Keratinocyte (primary cell): ENCODE measurements at places on chromosomes 7 and 10. TPM values are rescaled to one million over a fixed set of nuclear protein-coding genes. Genes with fewer than 3 reads are reported as not detected.
A peak's percentile ranks its signal among the peaks of the same experiment; 100 is the strongest.

- H3K36me3 ChIP-seq = peaks cover 50% of the 10 kb centered on the region
- no peak overlapping the region for H3K4me3 ChIP-seq
- no peak overlapping the region for H3K27ac ChIP-seq
- no peak for DNase-seq
- H3K4me1 ChIP-seq = peaks cover 23% of the 10 kb centered on the region
Observed at GRCh38 chr7:99383791-99384370, 9.4 kb downstream of the ARPC1B start.

DNA sequence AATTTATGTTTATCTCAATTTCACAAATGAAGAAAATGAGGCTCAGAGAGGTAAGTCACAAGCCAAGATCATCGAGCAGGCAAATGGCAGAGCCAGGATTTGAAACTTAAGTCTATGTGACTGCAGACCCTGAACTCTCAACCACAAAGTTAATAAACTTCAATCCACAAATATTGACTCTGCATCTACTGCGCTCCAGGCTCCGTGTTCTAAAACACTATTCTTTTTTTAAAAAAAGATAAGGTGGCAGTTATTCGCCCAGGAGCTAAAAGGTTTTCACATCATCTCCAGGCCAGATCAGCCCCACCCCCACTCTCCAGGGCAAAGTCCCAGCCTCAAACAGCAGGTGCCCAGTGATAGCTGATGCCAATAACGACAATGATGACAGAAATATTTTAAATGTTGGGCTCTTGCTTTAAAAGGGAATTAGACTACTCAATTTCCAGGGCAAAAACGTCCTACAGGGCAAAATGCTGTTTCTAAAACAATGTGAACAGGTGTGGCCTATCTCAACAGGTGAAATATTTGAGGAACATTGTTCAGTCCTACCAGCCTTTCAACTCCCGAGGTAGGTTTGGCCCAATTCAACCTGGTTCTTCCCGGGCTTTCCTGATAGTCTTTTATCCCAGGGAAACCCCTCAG lies 85.2 kb downstream of the SORBS1 start:
- no peak for DNase-seq
- no peak overlapping the region for H3K4me3 ChIP-seq
- peaks cover 3% of the 10 kb centered on the region for H3K27me3 ChIP-seq
- no peaks in the 10 kb centered on the region for H3K4me1 ChIP-seq
- no peak overlapping the region for H3K27ac ChIP-seq

GRCh38 chr7:155001756-155002410 lies 1.0 kb downstream of the PAXIP1 start:
- peak overlapping the region; percentile 49 for H3K27ac ChIP-seq
- no peak for DNase-seq
- peaks cover 18% of the 10 kb centered on the region for H3K4me1 ChIP-seq
- H3K27me3 ChIP-seq = no peaks in the 10 kb centered on the region

- no peak overlapping the region for H3K4me3 ChIP-seq
- peaks cover 4% of the 10 kb centered on the region for H3K36me3 ChIP-seq
- H3K27me3 ChIP-seq = no peaks in the 10 kb centered on the region
- peaks cover 6% of the 10 kb centered on the region for H3K4me1 ChIP-seq
- no peak for DNase-seq
Observed at GRCh38 chr7:7581531-7582179, 15.0 kb downstream of the MIOS start.

DNA sequence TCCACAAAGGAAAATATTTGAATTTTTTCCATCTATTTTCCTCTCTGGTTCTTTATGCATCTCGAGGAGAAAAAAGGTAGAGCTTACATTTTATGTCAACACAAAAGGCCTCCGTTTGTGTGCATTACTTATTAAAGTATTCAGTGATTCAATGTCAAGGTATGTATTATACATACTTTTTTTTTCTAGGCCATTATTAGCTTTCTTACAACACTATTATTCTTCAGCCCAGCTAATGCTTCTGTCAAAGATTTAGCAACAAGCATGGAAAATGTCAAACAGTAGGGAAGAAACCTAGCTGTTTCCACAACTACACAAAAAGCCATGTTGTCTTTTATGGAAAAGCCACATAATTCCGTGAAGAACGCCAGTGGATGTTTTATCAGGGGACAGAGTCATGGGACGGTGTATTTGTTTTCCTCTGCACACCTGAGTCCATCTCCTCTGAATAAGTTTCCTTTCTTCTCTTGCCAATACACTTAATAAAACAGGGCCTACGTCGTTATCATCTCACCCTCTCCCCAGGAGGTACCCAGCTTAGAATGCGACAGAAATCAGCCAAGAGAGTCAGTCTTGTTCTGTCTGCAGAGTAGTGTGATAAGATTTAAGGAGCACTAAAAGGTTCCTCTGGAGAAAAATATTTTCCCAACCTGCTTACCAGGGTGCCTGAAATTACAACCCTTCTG lies 209.7 kb upstream of the AUTS2 start:
- H3K27me3 ChIP-seq = no peaks in the 10 kb centered on the region
- H3K4me3 ChIP-seq = no peak overlapping the region
- H3K36me3 ChIP-seq = no peaks in the 10 kb centered on the region
- H3K27ac ChIP-seq = no peak overlapping the region
- no peak for DNase-seq

- H3K27ac ChIP-seq = peak overlapping the region; percentile 68
- no peak overlapping the region for H3K4me3 ChIP-seq
- H3K27me3 ChIP-seq = no peaks in the 10 kb centered on the region
- H3K4me1 ChIP-seq = peaks cover 7% of the 10 kb centered on the region
- peak; percentile 15 for DNase-seq
Observed at GRCh38 chr10:25493122-25493893, 318.5 kb downstream of the GPR158 start.

GRCh38 chr10:47195274-47195885 lies 104.6 kb upstream of the GDF10 start:
- no peaks in the 10 kb centered on the region for H3K4me1 ChIP-seq
- no peaks in the 10 kb centered on the region for H3K36me3 ChIP-seq
- peaks cover 4% of the 10 kb centered on the region for H3K27me3 ChIP-seq
- no peak overlapping the region for H3K4me3 ChIP-seq
- no peak for DNase-seq
- no peak overlapping the region for H3K27ac ChIP-seq

GRCh38 chr10:48444266-48444665 lies 137.8 kb downstream of the MAPK8 start:
- H3K4me3 ChIP-seq = no peak overlapping the region
- no peaks in the 10 kb centered on the region for H3K27me3 ChIP-seq
- peaks cover 2% of the 10 kb centered on the region for H3K4me1 ChIP-seq
- H3K27ac ChIP-seq = no peak overlapping the region
- no peak for DNase-seq

DNA sequence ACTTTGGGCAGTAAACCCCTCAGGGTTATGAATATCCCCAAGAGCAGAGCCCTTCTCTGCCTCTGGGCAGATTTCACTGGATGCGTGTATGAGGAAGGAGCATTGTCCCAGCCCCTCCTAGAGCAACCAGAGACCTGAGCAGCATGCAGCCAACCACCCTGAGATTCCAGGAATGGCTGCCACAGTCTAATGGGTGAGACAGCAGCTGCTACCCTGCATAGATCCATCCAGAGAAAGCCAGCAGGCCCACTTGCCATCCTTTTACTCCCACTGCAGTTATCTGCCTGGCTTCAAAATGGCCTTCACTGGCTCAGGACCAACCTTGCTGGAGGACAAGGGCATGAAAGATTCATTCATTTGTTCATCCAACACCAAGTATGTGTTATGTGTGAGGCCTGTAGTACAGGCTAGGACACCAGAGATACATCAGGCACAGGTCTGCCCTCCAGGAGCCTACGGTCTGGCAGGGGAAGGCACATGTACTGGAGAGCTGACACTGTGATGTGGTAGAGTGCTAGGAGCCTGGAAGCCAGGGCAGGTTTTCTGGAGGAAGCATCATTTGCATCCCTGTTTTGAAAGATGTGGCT lies 26.2 kb upstream of the C10orf105 start:
- no peak overlapping the region for H3K27ac ChIP-seq
- no peaks in the 10 kb centered on the region for H3K36me3 ChIP-seq
- peaks cover 30% of the 10 kb centered on the region for H3K4me1 ChIP-seq
- DNase-seq = no peak
- H3K27me3 ChIP-seq = no peaks in the 10 kb centered on the region
- H3K4me3 ChIP-seq = no peak overlapping the region

DNA sequence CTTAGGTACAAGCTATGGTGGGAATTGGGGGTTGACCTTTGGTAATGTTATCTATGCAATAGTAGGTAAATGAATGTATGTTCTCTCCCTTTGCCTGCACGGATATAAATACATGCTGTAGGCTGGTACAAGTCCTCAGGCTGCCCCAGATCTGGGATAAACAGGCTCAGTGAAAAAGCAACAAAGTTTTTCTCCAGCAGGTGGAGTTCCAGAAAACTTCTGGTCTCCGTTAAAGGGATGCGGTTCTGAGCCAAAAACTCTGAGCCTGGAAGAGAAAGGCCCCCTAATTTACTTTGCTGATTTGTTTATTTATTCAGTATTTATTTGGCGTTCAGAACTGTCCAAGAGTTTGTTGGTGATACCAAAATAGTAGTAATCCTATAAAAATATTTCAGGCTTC lies 204.7 kb downstream of the ADRA2A start:
- no peak overlapping the region for H3K27ac ChIP-seq
- no peak overlapping the region for H3K4me3 ChIP-seq
- H3K4me1 ChIP-seq = no peaks in the 10 kb centered on the region
- H3K27me3 ChIP-seq = no peaks in the 10 kb centered on the region
- no peaks in the 10 kb centered on the region for H3K36me3 ChIP-seq

- no peak for DNase-seq
- H3K4me1 ChIP-seq = no peaks in the 10 kb centered on the region
- H3K27ac ChIP-seq = no peak overlapping the region
Observed at GRCh38 chr10:59635502-59636290, 74.0 kb downstream of the SLC16A9 start.

- no peak overlapping the region for H3K4me3 ChIP-seq
- H3K36me3 ChIP-seq = peaks cover 17% of the 10 kb centered on the region
- peaks cover 6% of the 10 kb centered on the region for H3K4me1 ChIP-seq
- H3K27ac ChIP-seq = no peak overlapping the region
Observed at GRCh38 chr10:11936389-11937152, 106.0 kb downstream of the UPF2 start.

DNA sequence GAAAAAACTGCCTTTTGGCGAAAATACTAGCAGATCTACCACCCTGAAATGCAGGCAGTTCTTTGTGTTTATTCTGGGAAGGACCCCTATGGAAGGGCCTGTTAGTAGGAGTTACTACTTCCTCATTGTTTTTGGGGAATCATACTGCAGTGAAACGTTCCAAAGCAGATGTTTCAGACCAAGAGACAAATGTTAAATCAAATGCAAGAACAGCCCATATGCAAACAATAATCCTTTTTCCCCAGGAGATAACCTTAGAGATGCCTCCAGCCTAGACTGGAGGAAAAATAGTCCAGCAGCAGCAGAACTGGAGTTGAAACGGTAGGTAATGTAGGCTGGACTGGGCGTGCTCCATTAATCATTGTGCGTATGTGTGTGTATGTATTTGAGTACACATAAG lies 65.9 kb upstream of the VWDE start:
- no peak overlapping the region for H3K27ac ChIP-seq
- DNase-seq = no peak
- no peak overlapping the region for H3K4me3 ChIP-seq
- H3K27me3 ChIP-seq = no peaks in the 10 kb centered on the region
- H3K36me3 ChIP-seq = no peaks in the 10 kb centered on the region

DNA sequence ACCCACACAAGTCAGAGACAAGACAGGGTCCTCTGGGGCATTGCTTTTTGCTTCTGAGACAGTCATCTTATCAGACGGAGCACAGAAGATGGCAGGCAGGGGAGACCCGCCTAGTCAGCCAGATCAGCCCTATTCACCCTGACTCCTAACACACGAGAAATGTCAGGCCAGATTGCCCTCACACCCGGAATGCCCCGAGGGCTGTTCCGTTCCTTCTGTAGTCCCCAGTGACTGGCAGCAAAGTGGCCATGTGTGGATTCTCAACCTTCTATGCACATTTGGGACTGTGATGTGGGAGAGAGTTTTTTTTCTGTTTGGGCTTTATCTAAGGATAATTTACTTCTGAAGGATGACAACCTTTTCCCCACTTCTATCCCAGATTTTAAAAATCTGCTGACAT lies 35.5 kb upstream of the TBX20 start:
- no peak overlapping the region for H3K4me3 ChIP-seq
- H3K27ac ChIP-seq = no peak overlapping the region
- H3K4me1 ChIP-seq = no peaks in the 10 kb centered on the region
- DNase-seq = no peak
- H3K27me3 ChIP-seq = no peaks in the 10 kb centered on the region

DNA sequence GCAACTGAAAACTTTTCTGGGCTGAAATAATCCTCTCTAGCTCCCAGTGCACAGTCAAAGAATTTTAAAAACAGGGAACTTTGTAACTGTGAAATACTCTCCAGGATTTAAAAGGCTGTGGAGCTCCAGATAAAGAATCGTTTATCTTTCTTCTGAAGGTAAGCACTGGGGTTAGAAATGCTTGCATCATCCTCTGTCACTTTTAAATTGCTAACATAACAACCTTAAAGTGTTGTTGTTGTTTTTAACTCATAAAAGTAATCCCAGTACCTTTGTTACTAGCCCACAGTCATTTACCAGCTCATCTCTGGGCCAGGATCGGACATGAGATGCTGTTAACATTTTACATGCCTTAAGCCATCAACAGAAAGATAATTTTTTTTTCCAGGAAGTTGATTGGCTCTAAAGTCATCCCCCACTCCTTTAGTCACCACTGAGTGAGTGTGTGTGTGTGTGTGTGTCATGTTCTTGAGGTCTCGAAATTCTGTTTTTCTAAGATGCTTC lies at the start of gene SLC39A12:
Gene SLC39A12, plus strand, starts transcription at position 51 of the 504 bp plus-strand sequence. CDS start 1,359 bp downstream, outside the sequence.
- H3K4me1 ChIP-seq = no peaks in the 10 kb centered on the region
- no peaks in the 10 kb centered on the region for H3K27me3 ChIP-seq
- no peaks in the 10 kb centered on the region for H3K36me3 ChIP-seq

GRCh38 chr10:120394446-120394845 lies 62.6 kb upstream of the PLPP4 start:
- DNase-seq = no peak
- no peaks in the 10 kb centered on the region for H3K36me3 ChIP-seq
- H3K27me3 ChIP-seq = no peaks in the 10 kb centered on the region

DNA sequence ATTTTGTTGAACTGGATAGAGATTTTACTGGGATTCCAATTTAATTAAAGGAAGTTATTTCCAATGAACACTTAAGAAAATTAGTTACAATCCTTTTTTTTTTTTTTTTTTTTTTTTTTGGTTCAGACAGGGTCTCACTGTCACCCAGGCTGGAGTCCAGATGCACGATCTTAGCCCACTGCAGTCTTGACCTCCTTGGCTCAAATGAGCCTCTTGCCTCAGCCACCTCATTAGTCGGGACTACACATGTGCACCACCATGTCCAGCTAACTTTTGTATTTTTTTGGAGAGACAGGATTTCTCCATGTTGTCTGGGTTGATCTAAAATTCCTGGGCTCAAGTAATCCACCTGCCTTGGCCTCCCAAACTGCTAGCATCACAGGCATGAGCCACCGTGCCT lies 2.5 kb upstream of the ARL5B start:
- H3K27ac ChIP-seq = no peak overlapping the region
- no peak overlapping the region for H3K4me3 ChIP-seq

GRCh38 chr7:24756545-24757352 lies 515 bp downstream of the GSDME start:
- H3K27me3 ChIP-seq = no peaks in the 10 kb centered on the region
- peaks cover 6% of the 10 kb centered on the region for H3K36me3 ChIP-seq
- peak overlapping the region; percentile 83 for H3K4me3 ChIP-seq
- H3K27ac ChIP-seq = peak overlapping the region; percentile 99

The PLEKHS1 gene
- not detected in 3 replicates for polyA plus RNA-seq

The NUTM2D gene
- polyA plus RNA-seq = 2.5 to 4.8 TPM (median 3.9 TPM) in 3 replicates

The PHF14 gene
- polyA plus RNA-seq = 9.3 to 16.9 TPM (median 12.8 TPM) in 3 replicates

The RADIL gene
- polyA plus RNA-seq = 0.09 TPM in 1 of 3 replicates, not detected in the others

The SPDYE2B gene
- polyA plus RNA-seq = not detected in 3 replicates

The NACAD gene
- 0.10 to 0.25 TPM (median 0.14 TPM) in 3 replicates for polyA plus RNA-seq
